ENCODE measurements at places on chromosomes 3 and 15. TPM values are rescaled to one million over a fixed set of nuclear protein-coding genes. Genes with fewer than 3 reads are reported as not detected.

DNA sequence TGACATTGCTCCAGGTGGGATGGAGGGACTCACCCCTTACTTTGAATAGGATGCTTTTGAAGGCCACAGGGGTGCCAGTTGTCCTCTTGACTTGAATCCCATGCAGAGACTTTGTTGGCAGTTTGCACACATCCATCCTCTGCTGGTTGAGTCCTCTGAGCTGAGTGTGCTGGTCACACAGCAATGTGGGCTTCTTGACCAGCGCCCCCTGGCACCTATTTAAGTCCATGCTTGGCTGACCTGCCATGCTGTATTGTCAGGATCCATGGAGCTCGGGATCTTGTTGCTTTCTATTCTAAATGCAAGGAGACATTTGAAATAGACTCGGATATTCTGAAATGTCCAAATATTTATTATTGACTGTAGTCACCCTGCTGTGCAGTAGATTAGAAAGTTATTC lies 19.8 kb downstream of the RAB7A start:
- no peak for DNase-seq
- H3K27me3 ChIP-seq = no peaks in the 10 kb centered on the region
- no peak overlapping the region for H3K27ac ChIP-seq
- peaks cover 3% of the 10 kb centered on the region for H3K4me1 ChIP-seq
- no peak overlapping the region for H3K4me3 ChIP-seq

DNA sequence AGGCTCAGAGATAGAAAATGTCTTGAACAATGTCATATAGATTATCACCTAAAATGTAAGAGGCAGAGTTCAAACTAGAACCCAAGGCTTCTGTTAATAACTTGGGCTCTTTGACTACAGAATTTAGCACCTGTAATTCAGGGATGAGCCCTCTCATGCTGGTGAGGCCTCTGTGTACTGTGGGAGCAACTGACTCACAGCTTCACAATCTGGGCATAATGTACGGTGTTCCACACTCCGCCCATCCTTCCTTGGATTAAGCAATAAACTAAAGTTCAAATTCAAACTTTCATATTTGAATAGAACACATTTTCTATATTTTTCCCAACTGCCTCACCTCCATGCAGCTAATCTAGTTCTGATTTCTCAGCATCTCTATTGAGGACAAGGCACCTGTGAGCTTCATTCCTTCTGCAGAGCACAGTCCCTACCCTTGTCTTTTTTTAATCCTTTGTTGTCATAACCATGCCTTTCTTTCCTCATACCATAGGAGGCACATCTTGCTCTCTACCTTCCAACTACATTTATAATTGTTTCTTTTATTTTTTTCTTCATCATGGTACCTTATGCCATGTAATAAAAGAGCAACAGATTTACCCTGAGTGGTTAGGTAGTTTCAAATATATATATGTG lies 392.1 kb downstream of the NLGN1 start:
- no peak overlapping the region for H3K4me3 ChIP-seq
- H3K27me3 ChIP-seq = no peaks in the 10 kb centered on the region
- no peaks in the 10 kb centered on the region for H3K36me3 ChIP-seq
- H3K27ac ChIP-seq = no peak overlapping the region
- no peak for DNase-seq
- peaks cover 8% of the 10 kb centered on the region for H3K4me1 ChIP-seq

GRCh38 chr3:82137861-82138260 lies 376.4 kb upstream of the GBE1 start:
- no peaks in the 10 kb centered on the region for H3K27me3 ChIP-seq
- H3K4me1 ChIP-seq = no peaks in the 10 kb centered on the region
- no peak overlapping the region for H3K27ac ChIP-seq
- no peak for DNase-seq
- no peaks in the 10 kb centered on the region for H3K36me3 ChIP-seq

DNA sequence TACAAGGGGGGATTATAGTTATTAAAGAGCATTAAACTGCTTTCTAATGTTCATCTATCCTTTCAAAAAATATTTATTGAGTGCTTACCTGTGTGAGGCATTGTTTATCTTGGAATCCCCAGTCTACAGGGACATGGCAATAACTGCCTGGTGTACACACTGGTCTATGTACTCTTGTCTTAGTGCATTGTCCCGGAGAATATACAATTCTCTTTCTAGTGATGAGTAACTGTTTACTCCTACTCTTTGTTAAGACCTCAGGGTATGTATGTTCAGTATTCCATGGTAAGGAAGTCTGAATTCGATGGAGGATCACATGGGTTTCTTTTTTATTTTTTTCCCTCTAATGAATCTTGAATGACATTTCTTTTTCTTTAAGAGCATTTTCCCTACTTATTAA lies 772.4 kb upstream of the NR2F2 start:
- peak overlapping the region; percentile 53 for H3K27ac ChIP-seq
- H3K4me3 ChIP-seq = no peak overlapping the region
- H3K4me1 ChIP-seq = peaks cover 37% of the 10 kb centered on the region

Gene KIF7
- total RNA-seq = 16.2 TPM

DNA sequence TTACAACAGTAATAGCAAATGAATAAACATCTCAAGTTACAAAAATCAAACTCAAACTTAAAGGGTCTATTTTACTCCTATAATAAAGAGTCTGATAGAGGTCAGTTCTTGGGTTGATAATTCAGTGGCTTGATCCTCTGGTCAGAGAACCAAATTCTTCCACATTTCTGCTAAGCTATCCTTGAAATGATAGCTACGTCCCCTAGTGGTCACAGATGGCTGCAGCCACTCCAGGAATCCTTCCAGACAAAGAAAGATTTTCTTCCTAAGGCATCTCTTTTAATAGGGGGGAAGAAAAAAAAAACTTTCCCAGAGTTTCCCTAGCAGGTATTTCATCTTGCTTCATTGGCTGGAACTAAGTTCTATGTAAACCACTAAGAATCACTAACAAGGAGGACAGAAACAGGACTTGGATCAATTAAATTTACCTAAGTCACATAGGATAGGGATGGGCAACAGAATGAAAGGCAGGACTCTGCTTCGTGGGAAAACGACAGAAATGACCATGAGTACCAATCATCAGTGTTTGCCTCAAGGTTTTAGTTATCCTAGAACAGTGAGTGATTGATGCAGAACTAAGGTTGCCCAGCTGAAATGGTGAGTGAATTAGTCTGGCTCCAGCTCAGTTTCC lies 160.7 kb downstream of the STAC start:
- H3K27me3 ChIP-seq = peaks cover 3% of the 10 kb centered on the region
- DNase-seq = peak; percentile 11
- H3K27ac ChIP-seq = no peak overlapping the region
- H3K4me3 ChIP-seq = no peak overlapping the region

Gene THPO
- total RNA-seq = 0.98 TPM

- DNase-seq = no peak
- no peak overlapping the region for H3K27ac ChIP-seq
- H3K27me3 ChIP-seq = no peaks in the 10 kb centered on the region
- H3K4me3 ChIP-seq = no peak overlapping the region
- peaks cover 7% of the 10 kb centered on the region for H3K4me1 ChIP-seq
These were observed 160.0 kb downstream of the FRMD5 start for GRCh38 chr15:44034933-44035624.

GRCh38 chr15:49235446-49236124 lies 65.5 kb downstream of the GALK2 start:
- H3K27ac ChIP-seq = peak overlapping the region; percentile 90
- peaks cover 2% of the 10 kb centered on the region for H3K36me3 ChIP-seq
- no peak overlapping the region for H3K4me3 ChIP-seq
- peaks cover 14% of the 10 kb centered on the region for H3K4me1 ChIP-seq

Gene CCR3
- not detected for total RNA-seq

DNA sequence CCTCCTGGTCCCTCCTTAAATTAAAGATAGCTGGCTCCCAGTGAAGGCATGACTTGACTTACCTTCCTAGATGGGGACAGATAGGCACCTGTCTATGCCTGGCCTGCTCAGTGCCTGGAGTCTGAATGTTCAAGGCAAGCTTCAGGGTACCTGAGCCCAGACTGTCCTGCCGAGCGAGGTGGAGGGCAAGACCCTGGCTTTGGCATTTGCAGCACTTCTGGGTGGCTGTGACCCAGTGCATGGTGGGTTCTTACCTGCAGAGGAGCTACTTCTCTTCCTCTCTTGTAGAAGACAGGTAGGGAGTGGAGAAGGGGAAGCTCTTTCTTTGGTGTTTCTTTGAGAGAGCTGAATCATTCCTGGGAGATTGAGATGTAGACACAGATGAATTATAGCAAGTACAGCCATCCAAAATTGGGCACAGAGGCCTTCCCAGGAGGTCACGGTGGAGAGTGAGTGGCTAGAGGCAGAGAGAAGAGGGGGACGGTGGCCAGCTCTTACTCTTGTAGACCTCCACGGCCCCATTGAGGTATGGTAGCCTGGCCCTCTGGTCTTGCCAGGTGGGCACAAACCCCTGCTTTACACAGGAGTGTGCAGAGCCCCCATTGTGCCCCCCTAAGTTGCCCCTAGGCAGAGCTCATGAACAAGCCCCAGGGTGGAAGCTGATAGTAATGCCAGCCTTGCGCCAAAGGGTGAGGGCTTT lies 402.5 kb upstream of the TPM1 start:
- H3K27me3 ChIP-seq = no peaks in the 10 kb centered on the region
- no peak overlapping the region for H3K4me3 ChIP-seq
- no peak overlapping the region for H3K27ac ChIP-seq

Gene ANKRD63
- not detected for total RNA-seq

DNA sequence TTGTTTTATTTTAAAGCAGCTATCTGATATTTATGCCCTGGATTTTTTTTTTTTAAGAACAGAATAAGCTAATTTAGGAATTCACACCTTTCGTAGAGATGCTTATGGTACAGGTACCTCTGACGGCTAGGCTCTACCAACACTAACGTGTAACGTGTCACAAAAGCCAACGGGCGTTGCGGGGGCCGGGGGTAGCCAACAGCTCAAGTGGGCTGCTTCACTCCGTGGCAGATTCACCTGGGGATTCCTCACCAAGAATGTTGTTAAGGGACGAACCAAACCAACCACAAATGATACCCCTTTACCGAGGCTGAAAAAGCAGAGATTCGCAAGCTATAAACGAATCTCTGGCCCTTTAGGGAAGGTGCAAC lies 1.0 kb downstream of the TMCC1 start:
- H3K36me3 ChIP-seq = peaks cover 9% of the 10 kb centered on the region
- DNase-seq = no peak
- no peaks in the 10 kb centered on the region for H3K27me3 ChIP-seq
- peak overlapping the region; percentile 98 for H3K4me3 ChIP-seq

- no peak overlapping the region for H3K27ac ChIP-seq
- no peak for DNase-seq
- H3K27me3 ChIP-seq = no peaks in the 10 kb centered on the region
- peaks cover 7% of the 10 kb centered on the region for H3K36me3 ChIP-seq
- no peak overlapping the region for H3K4me3 ChIP-seq
These were observed 15.7 kb upstream of the RASA2 start for GRCh38 chr3:141471160-141471559.

Gene PLSCR5
- not detected for total RNA-seq

DNA sequence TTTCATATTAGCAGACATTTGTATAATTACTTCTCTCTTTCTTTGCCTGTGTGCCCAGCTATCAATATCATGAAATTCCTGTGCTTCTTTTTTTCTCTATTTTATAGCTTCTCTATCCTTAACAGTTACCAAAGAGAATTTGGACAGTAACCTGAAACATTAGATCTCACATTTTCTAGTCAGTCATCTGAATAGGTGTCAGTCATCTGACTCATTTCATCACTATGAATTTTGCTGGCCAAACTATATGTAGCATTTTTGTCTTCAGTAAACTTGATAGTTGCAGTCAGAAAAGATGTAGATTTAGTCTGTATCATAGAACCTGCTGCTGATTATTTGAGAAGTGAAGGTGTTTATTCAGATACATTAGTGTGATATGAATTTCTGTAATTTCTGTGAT lies 52.6 kb downstream of the HMG20A start:
- H3K36me3 ChIP-seq = peaks cover 25% of the 10 kb centered on the region
- no peak for DNase-seq
- no peak overlapping the region for H3K4me3 ChIP-seq

- no peaks in the 10 kb centered on the region for H3K4me1 ChIP-seq
- H3K36me3 ChIP-seq = no peaks in the 10 kb centered on the region
- H3K27ac ChIP-seq = no peak overlapping the region
- H3K27me3 ChIP-seq = no peaks in the 10 kb centered on the region
These were observed 108.1 kb upstream of the ZBED2 start for GRCh38 chr3:111702996-111703985.

Gene SLC28A2
- not detected for total RNA-seq

Gene GATA2
- 0.30 TPM for total RNA-seq
